Mesenchymal stem cell (in vitro differentiated cells and primary cell): ENCODE measurements at places on chromosomes 12 and 14.

- peak; percentile 13 for DNase-seq
Measured at GRCh38 chr12:26936559-26937442, 980 bp downstream of the INTS13 start.

DNA sequence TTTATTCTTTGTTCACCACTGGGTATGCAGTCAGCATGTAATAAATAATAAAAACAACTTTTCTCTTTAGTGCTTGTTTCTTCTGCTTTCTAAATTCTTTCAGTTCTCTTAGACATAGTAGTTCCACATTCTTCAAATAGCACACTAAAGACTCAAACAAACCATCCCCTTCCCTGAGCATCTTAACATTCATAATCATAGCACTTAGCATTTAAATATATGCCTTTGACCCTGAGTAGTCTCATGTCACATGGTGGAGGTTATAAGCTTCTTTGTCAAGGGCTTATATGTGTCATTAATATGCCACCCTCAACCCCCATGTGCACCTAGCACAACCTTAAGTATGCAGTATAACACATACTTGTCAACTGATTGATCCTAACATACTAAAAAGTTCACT, 212.7 kb downstream of the PHLDA1 start:
- no peak for DNase-seq

- peak; percentile 96 for DNase-seq
Measured at GRCh38 chr14:61466249-61466904, 145.0 kb downstream of the PRKCH start.

- DNase-seq = no peak
Measured at GRCh38 chr14:72045271-72045670, 113.0 kb downstream of the RGS6 start.

GRCh38 chr12:132246997-132247717, 82.2 kb downstream of the GALNT9 start:
- DNase-seq = no peak

GRCh38 chr14:78705989-78706388, 535.8 kb downstream of the NRXN3 start:
- DNase-seq = no peak

DNA sequence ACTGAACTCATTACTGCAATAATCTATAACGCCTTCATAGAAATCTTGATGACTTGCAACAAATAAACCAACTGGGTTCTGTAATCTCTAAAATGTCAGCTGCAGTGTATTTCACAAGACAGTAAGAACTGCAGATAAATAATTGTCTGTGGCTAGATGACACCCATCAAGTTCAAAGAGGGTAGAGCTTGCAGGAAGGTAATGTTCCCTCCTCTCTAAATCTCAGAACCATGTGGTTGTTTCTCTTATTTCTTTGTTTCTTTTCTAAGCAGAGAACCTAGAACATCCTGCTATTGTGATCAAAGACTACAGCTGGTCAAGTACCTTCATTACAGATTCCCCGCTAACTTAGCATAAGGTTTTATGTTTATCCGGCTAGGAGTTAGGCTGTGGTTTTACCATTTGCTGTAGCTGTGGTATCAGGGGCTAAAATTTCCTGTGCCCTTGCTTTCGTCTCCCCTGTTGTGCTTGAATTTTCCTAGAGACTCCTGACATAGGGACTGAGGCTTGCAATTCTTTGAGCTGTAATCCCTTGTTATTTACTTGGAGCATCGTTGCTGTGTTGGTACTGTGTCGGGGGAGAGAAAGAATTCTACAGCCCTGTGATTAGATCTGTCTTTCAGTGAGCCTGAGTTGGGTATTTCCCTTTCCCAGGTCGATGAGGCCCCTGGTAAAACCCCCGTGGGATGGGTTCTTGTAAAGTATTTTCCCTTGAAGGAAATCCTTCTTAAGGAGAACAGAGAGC, 253.1 kb upstream of the BTG1 start:
- no peak for DNase-seq

DNA sequence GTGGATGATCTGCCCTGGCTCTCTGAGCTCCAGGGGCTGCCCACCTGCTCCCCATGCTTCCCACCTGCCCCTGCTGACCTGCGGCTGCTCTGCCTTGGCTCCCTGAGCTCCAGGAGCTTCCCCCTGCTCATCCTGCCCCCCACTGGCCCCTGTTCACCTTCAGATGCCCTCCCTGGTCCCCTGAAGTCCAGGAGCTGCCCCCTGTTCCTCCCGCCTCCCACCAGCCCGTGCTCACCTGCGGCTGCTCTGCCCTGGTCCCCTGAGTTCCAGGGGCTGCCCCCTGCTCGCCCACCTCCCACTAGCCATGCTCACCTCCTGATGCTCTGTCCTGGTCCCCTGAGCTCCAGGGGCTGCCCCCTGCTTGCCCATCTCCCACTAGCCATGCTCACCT, 219.7 kb downstream of the TMEM121 start:
- DNase-seq = no peak

DNA sequence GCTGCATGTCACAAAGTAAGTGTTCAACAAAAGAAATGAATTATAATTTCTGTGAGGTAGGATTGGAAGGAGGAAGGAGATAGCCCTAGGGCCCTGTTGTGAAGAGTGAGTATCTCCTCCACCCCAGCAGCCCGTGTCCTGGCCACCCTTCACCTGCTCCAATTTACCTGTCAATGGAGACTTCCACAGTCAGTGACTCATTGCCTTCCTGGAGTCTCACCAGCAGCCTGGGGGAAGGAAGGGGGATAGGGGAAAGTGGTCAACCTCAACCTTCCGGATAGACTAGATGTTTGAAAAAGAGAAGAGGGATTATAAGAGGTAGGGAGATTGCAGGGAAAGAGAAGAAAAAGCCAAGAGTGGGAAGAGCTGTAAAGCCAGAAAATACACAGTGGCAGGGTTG, 9.2 kb downstream of the STAT2 start:
- DNase-seq = no peak

- DNase-seq = no peak
Measured at GRCh38 chr12:117321572-117321971, 39.9 kb downstream of the NOS1 start.

DNA sequence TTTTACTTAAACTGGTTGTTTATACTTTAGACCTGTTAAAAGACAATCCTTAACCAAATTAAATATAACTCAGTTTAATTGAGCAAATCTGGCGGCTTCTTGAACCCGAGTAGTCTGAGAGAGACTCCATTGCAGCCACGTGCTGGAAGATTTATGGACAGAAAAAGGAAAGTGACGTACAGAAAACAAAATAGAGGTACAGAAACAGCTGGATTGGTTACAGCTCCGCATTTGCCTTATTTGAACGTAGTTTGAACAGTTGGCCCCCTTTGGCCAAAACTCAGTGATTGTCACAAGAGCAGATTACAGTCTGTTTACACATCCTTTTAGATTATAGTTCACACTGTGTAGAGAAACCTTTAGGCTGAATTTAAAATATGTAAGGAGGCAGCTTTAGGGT, 155.9 kb downstream of the RAD51B start:
- DNase-seq = no peak

GRCh38 chr14:98122527-98122926, 1149.5 kb downstream of the BCL11B start:
- DNase-seq = no peak

DNA sequence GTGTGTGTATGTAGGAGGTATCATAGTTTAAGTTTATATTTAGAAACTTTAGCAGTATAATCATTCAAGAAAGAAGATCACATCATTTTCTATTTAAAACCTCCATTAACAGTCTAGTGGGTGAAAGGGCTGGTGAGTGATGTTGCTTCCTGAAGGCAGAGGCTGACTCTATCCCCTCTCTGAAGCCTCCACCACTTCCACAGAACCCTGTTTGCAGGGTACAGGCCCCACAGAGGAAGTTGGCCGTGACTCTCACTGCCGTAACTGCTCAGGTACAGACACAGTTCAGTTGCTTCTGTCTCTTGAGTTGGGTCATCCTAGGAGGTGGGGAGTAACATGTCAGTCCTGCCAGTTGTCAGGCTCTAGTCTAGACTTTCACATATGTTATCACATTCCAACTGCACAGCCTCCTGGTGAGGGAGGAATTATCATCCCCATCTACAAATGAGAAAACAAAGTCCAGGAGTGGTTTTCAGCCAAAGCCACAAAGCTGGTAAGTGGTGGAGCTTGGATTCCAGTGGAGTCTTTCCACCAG, 31.5 kb downstream of the CFL2 start:
- DNase-seq = peak; percentile 24

DNA sequence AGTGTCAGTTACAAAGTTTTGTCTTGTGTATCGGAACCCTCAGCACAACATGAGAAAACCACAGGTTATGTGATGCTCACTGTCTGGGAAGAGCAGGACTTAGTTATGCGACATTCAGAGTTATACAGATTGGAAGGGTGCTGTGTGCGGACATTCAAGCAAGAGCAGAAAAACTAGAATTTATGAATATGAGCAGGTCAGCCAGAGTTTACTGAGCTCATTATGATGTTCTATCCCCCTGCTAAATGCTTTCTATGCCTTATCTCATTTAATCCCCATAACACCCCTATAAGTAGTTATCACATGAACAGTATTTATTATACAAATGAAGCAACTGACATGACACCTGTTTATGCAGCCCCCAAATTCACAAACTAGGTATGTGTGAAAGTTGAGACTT, 1083.2 kb downstream of the FLRT2 start:
- DNase-seq = no peak

- peak; percentile 26 for DNase-seq
Measured at GRCh38 chr12:126069549-126070165, 1004.4 kb downstream of the AACS start.

DNA sequence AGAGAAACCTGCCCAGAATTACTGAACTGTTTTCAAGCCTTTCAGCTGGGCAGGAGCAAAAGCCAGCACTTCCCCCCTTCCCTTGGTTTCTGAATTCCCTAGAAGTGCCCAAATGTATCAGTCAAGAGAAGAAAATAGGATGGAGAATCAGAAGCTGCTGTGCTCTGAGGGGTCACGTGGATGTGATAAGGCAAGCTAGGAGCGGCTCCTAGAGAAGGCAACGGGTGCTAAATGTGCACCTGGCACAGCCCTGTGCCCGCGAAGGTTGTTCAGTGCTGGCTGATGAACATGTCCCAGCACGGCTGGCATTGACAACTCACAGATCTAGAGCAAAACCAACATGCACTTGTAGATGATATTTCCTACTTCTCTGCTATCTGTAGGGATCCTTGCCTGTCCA, 8.3 kb downstream of the EMG1 start:
- DNase-seq = no peak

DNA sequence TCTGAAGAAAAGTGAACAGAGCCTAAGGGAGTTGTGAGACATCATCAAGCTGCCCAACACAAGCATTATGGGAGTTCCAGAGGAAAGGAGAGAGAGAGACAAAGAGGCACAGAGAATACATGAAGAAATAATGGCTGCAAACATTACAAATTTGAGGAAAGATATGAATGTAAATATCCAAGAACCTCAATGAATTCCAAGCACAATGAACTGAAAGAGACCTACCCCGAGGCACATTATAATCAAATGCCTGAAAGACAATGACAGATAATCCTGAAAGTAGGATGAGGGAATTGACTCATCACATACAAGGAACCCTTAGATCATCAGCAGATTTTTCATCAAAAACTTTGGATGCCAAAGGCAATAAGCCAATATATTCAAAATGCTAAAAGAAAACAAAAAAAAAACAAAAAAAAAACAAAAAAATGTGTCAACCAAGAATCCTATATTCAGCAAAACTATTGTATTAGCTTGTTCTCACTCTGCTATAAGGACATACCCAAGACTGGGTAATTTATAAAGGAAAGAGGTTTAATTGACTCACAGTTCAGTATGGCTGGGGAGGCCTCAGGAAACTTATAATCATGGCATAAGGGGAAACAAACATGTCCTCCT, 37.8 kb downstream of the BCL2L14 start:
- DNase-seq = no peak

GRCh38 chr14:100551056-100551455, 36.2 kb downstream of the BEGAIN start:
- no peak for DNase-seq

DNA sequence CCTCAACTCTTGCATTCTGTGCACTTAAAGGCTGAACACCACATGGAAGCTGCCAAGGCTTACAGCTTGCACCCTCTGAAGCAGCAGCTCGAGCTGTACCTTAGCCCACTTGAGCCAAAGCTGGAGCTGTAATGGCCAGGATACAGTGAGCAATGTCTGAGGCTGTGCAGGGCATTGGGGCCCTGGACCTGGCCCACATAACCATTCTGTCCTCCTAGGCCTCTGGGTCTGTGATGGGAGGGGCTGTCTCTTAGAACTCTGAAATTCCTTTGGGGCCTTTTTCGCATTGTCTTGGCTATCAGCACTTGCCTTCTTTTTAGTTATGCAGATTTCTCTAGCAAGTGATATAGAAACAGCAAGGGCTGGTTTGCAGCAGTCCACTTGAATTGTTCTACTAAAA, 303.8 kb upstream of the CLEC14A start:
- DNase-seq = no peak

- no peak for DNase-seq
Measured at GRCh38 chr14:97359341-97359740, 562.2 kb downstream of the VRK1 start.

DNA sequence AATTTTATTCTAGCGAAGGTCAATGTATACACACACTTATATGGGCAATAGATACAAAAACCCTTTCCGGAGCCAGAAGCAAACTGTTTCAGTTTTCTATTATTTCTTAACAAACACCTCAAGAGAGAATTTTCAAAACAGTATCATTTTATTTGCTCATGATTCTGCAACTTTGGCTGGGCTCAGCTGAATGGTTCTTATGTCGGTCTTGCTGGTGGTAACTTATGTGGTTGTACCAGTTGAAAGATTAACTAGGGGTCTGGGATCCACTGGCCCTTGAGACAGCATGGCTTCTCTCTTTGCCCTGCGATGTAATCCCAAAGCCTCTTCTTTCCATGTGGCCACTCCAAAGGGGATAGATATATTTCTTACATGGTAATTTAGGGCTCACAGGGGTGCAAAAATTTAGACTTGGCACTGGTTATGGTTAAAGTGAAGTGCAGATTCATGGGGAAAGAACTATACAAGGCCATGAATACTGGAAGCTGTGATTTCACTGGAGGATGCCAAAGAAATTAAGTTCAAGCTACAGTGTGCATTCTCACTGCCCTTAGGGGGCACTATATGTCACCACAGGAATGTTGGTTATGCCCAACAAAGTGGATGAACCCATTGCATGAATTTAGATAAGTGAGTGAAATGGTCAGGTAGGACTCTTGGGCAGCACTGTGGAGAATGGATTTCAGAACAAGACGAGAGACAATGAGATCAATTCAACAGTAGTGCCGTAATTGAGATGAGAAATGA, 94.3 kb upstream of the NAV3 start:
- no peak for DNase-seq

GRCh38 chr14:70683983-70684382, 42.3 kb downstream of the TTC9 start:
- no peak for DNase-seq
